Stimulated activated CD8-positive, alpha-beta memory T cell treated with anti-CD3 and anti-CD28 coated beads, Interleukin-15, amount 100 ng/mL, for 24 hours (primary cell): ENCODE measurements at places on chromosomes 3 and 15.

DNA sequence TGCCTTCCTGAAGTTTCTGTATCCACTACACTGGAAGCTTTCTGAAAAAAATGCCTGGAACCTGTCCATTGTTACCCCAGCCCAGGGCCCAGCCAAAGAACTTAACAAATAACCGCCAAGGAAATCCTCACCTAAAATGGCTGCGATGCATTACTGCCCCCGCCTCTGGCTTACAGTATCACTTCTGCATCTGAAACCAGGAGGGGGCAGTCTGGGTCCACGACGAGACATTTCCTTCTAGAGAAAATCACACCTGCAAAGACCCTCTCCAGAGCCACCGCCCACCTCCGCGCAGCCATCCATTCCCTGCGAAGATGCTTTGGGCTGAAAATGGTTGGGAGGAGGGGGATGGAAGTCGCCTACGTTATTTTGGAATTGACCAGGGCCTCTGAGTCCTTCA lies 22.4 kb upstream of the CELF6 start:
- DNase-seq = no peak

- DNase-seq = no peak
Observed at GRCh38 chr3:127835993-127836882, 13.9 kb upstream of the MGLL start.

GRCh38 chr3:78907367-78907766 lies 860.4 kb downstream of the ROBO1 start:
- no peak for DNase-seq

DNA sequence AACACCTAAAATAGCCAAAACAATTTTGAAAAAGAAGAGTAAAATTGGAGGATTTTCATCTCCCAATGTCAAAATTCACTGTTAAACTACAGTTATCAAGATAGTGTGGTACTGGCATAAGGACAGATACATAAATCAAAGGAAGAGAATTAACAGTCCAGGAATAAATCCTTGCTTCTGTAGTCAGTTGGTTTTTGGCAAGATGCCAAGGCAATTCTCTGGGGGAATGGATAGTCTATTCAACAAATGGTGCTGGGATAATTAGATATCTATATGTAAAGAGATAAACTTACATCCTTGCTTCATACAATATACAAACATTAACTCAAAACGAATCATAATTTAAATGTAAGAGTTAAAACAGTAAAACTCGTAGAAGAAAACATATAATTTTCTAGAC lies 57.9 kb upstream of the SELENOK start:
- no peak for DNase-seq

DNA sequence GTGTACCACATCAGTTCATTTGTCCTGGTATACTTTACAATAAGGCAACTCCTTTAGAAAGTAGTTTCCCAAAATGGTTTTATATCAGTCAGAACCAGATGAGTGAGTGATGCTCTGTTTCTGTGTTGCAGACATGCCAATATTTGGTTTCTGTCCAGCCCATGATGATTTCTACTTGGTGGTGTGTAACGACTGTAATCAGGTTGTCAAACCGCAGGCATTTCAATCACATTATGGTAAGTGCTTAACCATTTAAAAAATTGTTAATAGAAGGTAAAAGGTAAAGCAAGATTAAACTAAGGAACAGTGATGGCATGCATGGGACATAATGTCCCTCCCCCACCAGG lies 40.0 kb upstream of the SCAANT1 start:
- no peak for DNase-seq

- no peak for DNase-seq
Observed at GRCh38 chr3:186481526-186481925, 62.7 kb downstream of the CRYGS start.

DNA sequence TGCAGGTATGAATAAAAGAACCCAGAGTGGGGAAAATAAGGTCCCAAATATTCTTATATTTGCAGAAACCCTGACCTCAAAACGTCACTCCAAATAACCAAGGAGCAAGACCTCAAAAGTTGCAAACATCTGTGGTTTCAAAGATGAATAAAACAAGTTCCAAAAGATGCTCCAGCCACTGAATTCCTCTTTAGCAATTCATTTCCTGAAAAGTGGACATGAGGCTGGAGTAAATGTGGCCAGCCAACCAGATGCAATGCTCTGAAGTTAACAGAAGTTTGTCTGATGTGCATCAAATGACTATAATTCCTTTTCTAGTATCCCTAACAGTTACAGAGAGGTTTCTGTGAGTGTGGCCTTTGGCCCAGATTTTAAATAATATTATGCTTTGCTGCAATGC lies 71.2 kb upstream of the WNT5A start:
- no peak for DNase-seq
